Activated CD4-positive, alpha-beta memory T cell treated with anti-CD3 and anti-CD28 coated beads for 36 hours (primary cell): ENCODE measurements at places on chromosomes 2 and 18. TPM values are rescaled to one million over a fixed set of nuclear protein-coding genes. Genes with fewer than 3 reads are reported as not detected.

- DNase-seq, result no peak
Observed at GRCh38 chr2:13533524-13533922, 816.8 kb downstream of the TRIB2 start.

- no peak for DNase-seq
Observed at GRCh38 chr2:215370112-215370965, 58.5 kb downstream of the ATIC start.

- no peak for DNase-seq
Observed at GRCh38 chr2:47719099-47719498, 63.8 kb upstream of the MSH6 start.

Gene CCDC74B
- total RNA-seq, result 3.3 TPM

Gene RGPD3
- 0.31 TPM for total RNA-seq

Gene RGPD4
- total RNA-seq, result 0.05 TPM
